Calu3 (cell line): ENCODE measurements at places on chromosomes 11 and 22.

DNA sequence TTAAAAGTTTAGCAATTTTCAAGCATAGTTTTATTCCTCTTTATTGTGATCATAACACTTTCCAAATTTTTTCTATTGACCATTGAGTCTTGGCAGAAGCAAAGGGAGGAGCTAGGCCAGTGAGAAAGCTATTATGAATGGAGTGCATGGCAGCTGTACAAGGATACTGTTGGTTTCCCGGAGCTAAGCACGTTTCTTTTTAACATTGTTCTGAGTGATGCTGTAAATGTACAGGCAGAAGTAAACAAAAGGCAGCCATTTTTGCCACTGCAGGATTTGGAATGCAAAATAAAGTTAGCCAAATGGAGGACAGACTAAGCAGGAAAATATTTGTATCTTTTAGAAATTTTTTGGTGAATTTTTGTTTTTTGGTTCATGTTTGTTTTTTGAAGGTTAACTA, 16.2 kb downstream of the CBL start:
- DNase-seq, result no peak

DNA sequence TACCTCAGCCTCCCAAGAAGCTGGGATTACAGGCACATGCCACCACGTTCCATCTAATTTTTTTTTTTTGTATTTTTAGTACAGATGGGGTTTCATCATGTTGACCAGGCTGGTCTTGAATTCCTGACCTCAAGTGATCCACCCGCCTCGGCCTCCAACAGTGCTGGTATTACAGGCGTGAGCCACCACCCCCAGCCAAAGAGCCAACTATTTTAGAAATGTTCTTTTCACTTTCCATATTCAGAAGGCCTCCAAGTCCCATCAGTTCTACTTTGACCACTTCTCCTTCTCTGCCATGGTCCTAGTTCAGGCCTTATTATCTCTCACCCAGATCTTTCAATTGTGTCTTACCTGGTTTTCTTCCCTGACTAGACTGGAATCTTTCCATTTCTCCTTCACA, 48.2 kb downstream of the CCDC83 start:
- no peak for DNase-seq

DNA sequence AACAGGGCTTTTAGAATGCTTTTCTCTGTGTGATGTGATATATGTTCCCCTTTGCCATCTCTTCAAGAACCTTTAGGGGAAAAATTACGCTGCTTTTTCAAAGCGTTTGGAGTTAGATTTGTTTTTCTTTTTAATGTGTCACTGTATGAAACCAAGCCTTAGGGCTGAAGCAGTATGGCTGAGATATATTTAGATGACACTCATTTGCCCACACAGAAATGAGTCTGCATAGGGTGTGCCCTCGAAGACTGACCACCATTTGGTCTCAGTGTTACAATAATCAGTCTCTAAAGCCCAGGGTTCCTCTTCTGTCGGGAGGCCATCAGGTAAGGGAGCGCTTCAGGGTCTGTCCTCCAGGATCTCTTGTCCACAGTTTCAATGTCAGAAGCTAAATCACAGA, 213.0 kb upstream of the NCAM1 start:
- DNase-seq, result no peak

- no peak for DNase-seq
Measured at GRCh38 chr11:71294846-71295600, 42.6 kb upstream of the SHANK2 start.

- no peak for DNase-seq
Measured at GRCh38 chr11:22797047-22797446, 32.6 kb downstream of the SVIP start.

DNA sequence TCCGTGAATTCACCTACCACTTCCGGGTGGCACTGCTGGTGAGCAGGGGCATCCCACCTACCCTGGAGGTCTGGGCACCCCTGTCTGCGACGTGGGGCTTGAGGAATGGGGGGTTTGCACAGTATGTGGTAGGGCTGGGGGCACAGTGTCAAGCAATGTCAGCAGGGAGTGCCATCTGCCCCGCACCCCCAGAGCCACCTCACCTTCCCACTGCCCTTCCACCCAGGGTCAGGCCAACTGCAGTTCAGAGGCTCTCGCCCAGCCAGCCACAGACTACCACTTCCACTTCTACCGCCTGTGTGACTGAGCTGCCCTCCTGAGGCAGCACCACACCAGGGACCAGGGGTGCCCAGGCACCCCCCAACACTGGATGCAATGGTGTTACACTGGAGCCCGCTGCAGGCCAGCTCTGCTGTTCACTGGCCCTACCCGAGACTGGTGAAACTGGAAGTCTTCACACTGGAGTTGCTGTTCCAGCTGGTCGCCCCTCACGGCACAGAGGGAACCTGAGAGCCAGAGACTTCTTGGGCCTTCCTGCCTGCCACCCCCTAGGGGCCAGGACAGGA, 6.5 kb downstream of the TMEM258 start:
- no peak for DNase-seq

GRCh38 chr11:76602431-76602861, 68.1 kb downstream of the LRRC32 start:
- DNase-seq, result no peak

GRCh38 chr11:17479284-17480214, 2.9 kb upstream of the ABCC8 start:
- DNase-seq, result peak; percentile 61

DNA sequence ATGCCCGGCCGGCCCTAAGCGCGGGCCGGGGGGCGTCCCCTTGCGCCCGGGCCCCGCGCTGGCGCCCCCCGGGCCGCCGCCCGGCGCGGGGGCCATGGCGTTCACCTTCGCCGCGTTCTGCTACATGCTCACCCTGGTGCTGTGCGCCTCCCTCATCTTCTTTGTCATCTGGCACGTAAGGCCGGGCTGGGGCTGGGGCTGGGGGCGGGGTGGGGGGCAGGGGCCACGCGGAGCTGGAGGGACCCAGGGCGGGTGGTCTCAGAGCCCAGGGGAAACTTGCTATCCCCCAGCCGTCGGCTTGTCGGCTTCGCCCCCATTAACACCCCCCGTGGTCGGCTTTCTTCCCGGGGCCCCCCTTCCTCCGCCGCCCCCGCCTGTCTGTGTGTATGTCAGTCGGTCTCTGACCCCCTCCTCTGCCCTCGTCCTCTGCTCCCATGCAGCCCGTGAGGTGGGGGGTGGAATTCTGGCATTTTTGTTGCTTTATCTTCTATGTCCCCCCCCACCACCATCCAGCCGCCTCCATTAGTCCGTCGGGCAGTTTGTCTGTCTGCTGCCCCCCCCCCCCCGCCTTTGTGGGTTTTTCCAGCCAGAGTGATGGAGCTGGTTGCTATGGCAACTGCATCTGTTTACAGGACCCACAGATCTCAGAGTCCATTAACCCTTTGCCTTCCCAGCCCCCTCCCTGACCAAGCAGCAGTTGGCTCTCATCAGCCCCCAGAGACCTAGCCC, 552 bp downstream of the CNIH2 start:
- no peak for DNase-seq

DNA sequence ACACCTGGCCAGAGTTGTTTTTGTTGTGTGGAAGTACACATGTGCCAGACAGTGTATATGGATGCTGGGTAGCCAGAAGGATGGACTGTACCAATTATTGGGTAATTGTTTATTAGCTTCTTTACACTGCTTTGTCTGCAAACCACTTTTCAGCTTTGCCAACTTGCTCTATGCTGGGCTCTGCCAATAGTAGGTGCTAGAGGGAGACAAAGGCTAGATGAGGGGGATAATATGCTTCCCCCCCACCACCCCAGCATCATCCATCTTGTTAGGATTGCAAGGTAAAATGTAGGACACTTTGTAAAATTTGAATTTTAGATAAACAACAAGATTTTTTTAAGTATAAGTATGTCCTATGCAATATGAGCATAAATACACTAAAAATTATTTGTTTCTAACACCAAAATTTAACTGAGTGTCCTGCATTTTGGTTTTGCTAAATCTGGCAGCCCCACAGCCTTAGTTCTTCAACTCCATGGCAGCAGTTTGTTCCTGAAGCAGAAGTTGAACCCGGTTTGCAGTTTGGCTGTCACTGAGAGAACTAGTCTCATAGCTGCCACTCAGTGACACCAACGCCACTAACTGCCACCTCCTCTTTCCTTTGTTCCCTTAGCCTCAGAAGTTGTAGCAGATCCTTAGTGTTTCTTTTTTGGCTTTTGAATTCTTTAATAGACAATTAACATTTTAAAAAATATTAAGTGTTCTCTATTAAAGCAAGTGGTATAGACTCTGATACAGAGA, 78.8 kb downstream of the CCDC81 start:
- no peak for DNase-seq

GRCh38 chr11:125062218-125062930, 731 bp upstream of the SLC37A2 start:
- no peak for DNase-seq

DNA sequence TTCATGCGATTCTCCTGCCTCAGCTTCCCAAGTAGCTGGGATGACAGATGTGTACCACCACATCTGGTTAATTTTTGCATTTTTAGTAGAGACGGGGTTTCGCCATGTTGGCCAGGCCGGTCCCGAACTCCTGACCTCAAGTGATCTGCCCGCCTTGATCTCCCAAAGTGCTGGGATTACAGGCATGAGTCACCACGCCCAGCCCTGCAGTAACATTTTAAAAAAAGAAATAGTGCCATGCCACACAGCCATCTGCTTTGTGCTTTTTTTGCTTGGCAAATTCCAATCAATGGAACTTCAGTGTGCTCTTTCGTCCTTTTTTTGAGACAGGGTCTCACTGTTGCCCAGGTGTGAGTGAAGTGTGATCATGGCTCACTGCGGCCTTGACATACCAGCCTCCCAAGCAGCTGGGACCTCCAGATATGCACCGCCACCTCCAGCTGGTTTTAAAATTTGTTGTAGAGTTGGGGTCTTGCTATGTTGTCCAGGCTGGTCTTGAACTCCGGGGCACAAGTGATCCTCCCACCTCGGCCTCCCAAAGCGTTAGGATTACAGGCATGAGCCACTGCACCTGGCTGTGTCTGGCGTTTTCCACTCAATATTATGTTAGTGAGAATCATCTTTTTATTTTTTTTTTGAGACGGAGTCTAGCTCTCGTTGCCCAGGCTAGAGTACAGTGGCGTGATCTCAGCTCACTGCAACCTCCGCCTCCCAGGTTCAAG, 1.8 kb upstream of the CHADL start:
- DNase-seq, result no peak

DNA sequence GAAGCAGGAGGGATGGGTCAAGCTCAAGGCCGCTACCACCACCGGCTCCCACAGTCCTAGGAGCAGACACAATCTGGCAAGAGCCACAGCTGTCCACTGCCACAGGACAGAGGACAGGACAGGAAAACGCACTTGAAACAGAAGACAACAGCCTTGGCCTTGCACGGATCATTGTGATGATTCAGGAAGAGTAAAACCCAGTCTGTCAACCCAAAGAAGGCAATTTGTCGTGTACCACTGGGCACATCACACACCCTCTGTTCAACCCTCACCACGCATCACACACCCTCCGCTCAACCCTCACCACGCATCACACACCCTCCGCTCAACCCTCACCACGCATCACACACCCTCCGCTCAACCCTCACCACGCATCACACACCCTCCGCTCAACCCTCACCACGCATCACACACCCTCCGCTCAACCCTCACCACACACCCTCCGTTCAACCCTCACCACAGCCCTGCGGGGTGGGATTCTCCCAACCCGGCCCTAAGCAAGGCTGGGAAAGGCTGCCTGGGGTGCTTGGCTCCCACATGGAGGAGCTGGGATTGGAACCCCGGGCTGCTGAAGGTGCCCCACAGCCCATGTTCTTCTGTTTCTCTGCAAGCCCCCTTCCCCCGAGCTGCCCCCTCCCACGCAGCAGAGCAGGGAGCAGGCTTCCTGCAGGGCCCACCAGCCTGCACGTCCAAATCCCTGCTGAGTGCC, 11.3 kb upstream of the CDC42BPG start:
- DNase-seq, result no peak

GRCh38 chr11:104433751-104434150, 269.8 kb upstream of the PDGFD start:
- DNase-seq, result no peak

GRCh38 chr22:44012162-44012561, 11.9 kb upstream of the PARVB start:
- no peak for DNase-seq

DNA sequence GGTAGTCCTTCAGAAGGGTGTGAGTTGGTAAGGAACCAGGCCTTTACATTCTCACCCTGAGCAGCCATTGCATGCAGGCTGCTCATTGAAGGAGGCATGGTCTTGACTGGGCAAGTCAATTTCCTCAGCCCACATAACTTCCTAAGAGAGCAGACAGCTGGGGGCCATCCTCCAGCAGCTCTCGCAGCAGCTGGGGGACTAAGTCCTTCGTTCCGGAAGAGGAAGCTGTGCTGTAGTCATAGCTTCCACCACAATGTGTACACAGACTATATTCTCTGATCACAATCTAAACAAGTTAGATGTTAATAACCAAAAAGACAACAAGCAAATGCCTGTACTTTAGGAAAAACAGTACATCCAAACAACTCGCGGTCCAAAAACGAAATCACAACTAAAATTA, 30.1 kb upstream of the MPPED1 start:
- DNase-seq, result no peak

DNA sequence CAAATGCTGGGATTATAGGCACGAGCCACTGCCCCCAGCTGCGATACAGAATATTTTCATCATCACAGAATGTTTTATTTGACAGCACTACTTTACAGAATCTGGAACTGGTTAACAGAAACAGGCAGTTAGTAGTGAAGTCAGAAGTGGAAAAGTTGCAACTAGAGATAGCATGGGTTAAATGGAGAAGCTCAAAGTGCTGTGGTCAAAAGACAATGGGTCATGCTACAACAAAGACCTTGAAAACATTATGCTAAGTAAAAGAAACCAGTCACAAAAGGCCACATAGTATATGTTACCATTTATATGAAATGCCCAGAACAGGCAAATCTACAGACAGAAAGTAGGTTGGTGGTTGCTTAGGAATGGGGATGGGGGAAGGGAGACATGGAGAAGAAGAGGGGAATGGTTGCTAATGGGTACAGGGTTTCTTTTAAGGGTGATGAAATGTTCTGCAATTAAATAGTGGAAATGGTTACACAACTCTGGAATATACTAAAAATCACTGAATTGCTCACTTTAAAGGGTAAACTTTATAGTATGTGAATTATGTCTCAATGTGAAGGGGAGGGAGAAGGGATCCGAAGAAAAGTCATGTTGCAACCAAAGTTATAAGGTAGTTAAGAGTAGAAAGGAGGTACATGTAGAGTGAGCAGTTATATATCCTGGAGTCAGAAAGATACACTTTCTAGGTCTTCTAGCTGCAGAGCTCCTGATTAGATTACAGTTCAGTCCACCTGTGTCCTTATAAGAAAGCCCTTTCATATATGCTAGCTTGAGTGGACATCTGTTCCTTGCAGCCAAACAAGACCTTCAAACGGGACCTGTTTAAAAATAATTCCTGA, 46.3 kb upstream of the RAPSN start:
- no peak for DNase-seq

- DNase-seq, result no peak
Measured at GRCh38 chr22:47616396-47617020, 854.1 kb downstream of the TBC1D22A start.

- no peak for DNase-seq
Measured at GRCh38 chr11:46676436-46677158, 23.8 kb downstream of the ARHGAP1 start.

DNA sequence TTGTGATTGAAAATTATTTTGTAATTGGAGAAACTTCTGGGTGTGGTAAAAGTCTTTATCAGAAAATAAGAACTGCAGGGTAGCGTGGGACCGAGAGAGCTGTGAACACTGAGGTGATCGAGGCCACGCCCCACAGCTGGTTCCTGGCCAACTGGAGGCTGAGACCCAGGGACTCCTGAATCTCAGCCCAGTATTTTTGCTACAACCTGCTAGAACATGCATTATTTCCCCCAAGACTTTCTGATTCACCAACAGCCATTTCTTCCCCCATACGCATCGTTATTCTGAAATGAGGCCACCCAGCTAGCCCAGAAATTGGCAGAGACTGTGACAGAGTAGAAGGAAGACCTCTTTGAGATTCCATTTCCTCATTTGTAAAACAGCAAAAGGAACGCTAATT, 3.4 kb upstream of the FGF19 start:
- DNase-seq, result no peak
